Motor neuron (in vitro differentiated cells): ENCODE measurements at places on chromosomes 11 and 22. TPM values are rescaled to one million over a fixed set of nuclear protein-coding genes. Genes with fewer than 3 reads are reported as not detected.

Gene KRTAP5-2
- total RNA-seq = not detected in 2 replicates

- peak; percentile 82 for ATAC-seq
Observed at GRCh38 chr11:3203221-3204043, 15.2 kb downstream of the MRGPRG start.

DNA sequence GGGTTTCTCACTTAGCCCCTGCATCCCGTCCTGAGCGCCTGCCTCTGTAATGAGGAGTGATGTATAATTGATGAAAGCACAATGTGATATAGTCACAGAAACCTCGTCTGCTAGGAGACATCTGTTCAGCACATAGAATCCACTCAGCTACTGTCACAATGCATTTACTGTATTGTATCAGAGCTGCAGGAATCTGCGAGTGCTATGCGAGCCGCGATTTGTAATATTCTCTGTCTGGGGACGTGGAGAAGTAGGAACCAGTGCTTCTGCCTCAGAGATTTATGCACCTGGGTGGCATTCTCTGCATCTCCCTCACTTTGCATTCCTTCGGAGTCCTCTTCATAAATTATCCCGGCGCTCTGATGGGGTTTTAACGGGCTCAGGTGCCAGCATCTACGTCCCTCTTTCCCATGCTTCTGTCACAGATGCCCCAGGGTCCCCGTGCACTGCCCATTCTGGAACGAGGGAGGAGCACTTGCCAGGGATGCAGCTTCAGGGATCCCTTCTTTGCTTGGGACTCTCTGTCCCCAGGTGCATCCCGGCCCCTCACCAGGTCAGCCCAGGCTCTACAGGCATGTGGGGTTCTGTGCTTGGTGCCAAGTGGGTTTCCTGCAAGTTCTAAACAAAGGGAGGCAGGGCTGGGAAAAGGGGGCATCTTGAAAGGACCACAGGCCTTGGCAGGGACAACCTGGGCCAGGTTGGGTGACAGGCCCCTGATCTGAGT lies 205.5 kb downstream of the DSCAML1 start:
- ATAC-seq = peak; percentile 87

- ATAC-seq = peak; percentile 56
Observed at GRCh38 chr11:104155375-104155774, 8.6 kb downstream of the PDGFD start.

DNA sequence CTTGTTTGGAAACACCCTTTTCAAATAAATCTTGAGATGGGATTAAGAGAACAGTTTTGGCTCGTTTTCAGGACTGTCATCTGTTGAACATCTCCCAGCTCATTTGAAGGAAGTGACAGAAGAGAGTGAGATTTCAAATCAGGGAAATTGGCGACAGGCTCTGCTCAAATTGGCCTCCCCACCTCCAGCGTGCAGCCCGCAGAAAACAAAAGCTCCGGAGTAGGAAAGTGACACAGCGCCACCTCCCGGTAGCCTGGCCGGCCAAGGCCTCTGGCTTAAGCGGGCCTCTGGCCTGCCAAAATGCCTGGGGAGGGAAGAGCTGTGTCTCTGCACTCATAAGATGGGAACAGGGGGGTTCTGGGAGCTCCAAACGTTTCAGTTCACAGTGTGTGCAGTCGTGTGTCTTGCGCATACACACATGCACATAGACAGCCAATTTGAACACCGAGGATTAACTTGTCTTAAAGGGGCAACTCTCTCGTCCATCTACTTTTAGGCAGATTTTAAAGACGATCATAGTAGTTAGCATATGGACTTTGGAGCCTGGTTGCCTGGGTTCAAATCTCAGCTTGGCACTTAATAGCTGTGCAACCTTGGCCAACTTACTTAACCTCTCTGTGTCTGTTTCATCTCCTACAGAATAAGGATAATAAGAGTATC lies 132.7 kb upstream of the RCN1 start:
- ATAC-seq = peak; percentile 67

Gene RAB3IL1
- 3.0 and 10.5 TPM in 2 replicates for total RNA-seq

DNA sequence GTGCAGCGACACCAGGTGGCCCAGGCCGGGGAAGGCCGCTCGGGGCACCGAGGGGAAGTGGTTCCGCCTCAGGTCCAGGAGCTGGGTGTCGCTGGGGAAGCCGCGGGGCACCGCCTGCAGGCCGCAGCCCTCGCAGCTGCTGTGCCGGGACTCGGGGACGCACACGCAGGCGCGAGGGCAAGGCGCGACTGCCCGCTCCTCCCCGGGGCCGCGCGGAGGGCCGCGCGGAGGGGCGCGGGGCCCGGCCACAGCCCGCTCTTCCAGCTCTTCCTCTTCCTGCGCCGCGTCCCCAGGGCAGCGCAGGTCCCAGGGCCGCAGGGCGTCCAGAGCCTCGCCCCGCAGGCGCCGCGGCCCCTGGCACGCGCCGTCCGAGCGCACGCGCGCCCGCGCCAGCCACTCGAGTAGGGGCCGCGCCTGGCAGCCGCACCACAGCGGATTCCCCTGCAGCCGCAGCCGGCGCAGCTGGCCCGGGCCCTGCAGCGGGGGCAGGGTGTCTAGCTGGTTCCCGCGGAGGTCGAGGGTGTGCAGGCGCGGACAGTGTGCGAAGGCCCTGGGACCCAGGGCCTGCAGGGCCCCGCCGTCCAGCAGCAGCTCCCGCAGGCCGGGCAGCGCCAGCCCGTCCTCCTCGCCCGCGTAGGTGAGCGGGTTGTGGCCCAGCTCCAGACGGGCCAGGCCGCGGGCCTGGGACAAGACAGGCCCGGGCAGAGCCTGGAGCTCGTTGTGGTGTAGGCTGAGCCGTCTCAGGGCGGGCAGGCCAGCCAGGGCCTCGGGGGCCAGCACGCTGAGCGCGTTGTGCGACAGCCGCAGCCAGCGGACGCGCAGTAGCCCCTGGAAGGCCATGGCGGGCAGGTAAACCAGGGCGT lies 2.8 kb downstream of the CHADL start:
- ATAC-seq = peak; percentile 76

DNA sequence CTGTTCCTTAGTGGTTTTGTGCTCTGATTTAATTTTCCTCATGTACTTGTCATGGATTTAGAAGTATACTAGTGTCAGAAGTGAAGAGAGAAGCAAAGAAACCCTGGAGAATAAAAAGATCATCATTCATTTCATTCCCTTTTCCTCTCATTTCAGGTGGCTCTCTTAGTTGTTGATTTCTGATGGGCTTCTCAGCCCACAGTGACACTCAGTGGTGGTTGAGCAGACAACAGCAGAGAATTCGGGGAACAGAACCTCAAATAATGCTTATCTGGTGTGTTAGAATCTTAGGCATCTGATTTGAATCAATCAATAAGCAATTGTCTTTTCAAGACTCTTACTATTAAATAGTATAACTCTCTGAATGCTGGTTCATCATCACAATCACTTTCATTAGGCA lies 1289.4 kb downstream of the FAM181B start:
- peak; percentile 62 for ATAC-seq

DNA sequence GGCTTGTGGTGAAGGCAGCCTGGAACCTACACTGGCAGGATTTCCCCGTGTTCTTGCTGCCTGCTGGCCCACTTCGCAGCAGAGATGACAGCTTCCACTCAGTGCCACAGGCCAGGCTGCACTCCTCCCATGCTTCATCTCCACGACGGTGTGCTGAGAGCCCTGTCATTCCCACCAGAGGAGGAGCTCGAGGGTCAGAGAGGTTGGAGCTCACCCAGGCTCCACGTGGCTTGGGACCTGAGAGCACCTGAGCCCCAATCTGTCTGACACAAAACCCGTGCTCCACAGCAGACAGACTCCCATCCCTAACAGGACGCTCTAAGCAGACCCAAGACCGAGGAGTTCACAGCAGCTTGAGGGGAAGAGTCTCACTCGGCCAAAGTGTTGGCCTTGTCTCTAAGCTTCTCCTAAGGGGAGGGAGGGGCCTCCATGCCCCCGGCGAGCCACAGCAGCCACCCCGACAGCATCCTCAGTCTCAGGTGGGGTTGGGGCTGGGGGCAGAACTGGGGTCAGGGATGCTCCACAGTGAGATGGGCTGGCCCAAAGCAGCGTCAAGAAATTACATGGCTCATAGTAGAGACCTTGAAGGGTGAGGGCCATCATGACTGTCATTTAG lies 10.7 kb downstream of the LRFN4 start:
- ATAC-seq = no peak

DNA sequence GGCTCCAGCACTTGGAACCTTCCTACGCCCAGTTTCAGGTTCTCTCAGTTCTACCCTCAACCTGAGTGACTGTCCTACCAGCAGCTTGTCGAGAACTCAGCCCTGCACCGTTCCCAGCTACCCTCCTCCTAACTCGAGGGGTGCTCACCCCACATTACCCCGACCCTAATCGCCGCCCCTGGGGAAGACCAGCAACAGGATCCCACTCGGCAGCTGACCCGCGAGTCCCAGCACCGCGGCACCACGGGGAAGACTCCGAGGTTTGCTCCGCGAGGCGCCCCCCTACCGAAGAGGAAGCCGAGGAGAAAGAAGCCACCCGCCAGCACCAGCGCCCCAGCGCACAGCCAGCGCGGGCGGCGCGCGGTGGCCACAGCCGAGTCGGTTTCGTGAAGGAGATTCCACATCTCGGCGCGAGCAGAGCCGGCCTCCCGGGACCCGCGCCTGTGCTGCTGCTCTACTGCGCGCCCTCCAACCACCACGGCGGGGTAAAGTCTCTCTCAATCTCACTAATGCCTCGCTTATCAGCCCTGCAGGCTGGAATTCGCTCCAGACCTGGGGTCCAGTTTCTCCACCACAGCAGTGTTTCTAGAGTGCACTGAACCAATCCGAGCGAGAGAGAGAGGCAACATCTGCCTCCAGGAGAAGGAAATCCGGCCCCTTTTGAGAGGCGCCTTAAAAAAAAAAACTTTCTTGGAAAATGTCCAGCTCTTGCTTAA lies at the start of gene FOLH1:
Gene FOLH1 (minus strand): TSS at position 597 of the 716 bp plus-strand sequence. CDS start 193 bp downstream, at position 404.
- ATAC-seq = peak; percentile 96

GRCh38 chr11:66864172-66864901 lies 7.5 kb downstream of the LRFN4 start:
- no peak for ATAC-seq

DNA sequence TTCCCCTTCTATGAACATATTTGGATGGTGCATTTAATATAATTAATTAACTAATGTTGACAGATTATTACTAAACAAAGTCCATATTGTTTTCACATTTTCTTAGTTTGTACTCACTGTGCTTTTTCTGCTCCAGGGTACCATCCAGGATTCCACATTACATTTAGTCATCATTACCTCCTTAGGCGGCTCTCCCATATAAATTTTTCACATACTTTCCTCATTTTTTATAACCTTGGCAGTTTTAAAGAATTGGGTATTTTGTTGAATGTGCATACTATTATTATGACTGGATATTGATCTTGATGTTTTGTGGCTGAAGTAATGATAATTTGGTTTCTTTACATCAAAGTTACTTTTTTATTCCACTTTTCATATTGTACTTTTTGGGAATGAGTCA lies 755.6 kb upstream of the ANO3 start:
- ATAC-seq = no peak
